ENCODE measurements at places on chromosomes 5 and 9.

DNA sequence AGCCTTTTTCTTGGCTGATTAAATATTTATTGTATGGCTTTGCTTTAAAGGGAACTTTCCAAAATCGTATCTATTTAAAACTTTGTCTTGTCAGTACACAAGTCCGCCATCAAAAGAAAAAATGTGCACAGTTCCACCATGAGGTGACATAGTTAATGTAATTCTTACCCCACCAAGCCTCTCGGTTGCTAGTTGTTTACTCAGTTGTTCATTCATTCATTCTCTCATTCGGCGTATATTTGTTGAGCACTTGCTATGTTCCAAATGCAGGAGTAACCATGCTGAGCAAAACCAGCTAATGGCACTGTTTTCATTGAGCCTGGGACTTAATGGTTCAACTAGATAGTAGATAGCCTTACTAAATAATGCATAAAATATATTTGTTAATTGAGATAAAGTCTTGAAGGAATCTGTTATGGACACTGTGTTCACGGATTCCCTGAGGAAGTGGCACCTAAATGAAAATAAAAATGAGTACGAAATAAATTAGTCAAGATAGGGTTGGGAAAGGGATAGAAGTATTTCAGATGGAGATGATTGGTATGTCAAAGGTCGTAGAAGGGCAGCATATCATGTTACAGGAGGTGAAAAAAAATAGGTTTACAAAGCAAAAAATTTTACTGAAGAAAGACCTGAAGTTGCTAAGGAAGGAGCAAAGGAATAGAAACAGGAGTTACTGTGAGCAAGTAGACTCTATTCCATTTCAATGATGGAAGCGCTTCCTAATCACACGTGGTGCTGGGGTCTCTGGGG is 1.5 kb downstream of the DCAF10 start:
- no peak for DNase-seq

DNA sequence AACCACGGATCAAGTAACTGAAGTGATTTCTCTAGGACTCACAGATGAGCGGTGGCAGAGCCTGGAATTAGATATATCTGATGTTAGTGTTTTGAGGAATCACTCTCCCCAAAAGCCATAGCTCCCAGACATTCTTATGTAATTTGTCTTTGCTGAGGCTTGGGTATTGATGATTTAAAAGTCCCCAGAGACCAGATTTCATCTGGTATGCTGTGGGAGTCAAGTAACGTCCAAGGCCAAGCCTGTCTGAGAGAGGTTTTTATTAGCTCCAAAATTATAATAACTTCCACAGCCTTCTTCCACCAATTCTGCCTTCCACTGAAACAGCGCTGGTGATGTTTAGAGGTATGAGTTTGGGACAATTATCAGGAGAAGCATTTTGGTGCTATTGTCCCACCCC is 21.3 kb upstream of the KCNIP1 start:
- no peak for DNase-seq

DNA sequence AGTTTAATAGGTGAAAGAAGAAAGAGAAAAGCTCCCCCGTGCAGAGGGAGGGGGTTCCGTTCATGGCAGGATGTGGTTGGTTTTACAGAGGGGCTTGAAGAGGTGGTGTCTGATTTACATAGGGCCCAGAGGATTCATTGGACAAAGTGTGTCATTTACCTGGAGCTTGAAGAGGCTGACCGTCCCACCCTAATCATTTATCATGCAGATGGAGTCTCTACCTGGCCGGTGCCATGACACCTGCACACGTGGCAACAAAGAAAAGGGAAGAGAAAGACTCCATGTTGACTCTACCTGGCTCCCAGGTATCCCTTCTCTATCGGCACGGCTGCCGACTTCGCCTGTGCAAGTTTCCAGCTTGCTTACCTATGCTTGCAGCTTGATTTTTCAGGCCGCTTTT is 35.3 kb upstream of the PRRC2B start:
- no peak for DNase-seq

DNA sequence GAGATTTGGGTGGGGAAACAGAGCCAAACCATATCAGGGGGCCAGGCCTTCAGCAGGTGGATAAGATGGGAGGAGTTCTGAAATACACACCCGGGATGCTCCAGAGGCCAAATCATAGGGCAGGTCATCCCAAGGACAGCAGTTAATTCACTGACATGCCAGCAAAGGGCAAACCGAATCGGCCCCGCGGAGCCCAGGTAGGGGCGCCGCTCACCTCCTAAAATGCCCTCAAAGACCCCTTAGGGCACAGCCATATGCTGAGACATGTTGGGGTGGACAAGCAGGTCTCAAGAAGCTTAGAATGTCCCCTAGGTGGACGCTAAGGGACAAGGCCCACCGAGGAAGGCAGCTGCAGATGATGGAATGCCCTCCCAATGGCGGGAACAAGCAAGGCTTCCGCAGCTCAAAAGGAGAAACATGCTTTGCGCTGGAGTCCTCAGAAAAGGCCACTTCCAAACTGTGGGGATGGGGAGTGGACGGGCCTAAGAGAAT is 144.9 kb downstream of the ERCC6L2 start:
- DNase-seq, result no peak

GRCh38 chr9:68619636-68620035 is 79.0 kb upstream of the TMEM252 start:
- no peak for DNase-seq

- no peak for DNase-seq
These were observed 2.8 kb upstream of the PPP1R26 start for GRCh38 chr9:135476561-135477355.

DNA sequence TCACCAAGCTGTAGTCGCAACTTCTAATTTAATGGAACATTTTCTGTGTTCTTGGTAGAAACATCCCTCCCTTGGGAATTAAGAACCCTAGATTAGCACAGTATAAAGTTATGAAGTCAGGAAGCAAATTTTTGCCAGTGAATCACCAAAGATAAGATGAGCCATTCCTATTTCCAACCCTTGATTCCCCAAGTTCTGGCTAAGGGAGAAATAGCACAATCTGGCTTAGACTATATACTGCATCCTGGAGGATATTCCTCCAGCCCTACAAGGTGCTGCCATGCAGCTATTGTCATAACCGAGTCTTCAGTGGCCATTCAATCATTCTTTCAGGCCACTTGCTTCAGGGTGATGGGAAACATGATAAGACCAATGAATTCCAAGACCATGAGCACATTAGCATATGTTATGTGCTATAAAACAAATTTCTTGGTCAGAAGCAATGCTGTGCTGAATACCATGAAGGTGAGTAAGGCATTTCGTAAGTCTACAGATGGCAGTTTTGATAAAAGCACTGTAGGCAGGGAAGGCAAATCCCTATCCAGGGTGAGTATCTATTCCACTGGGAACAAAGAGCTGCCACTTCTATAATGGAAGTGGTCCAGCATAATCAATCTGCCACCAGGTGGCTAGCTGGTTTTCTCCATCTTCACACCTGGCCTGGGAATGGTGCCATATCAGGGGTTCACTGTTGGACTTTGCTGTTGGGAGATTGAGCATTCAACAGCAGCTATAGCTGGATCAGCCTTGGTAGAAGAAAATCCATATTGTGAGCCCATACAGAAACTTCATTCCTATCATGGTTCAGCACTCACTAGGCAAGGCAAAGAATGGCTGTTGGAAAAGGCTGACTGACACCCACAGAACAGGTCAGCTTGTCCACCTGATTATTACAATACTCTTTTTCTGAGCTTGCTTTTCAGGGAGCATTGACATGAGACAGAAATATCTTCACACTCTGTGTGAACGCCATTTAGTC is 19.6 kb upstream of the ARL15 start:
- no peak for DNase-seq

DNA sequence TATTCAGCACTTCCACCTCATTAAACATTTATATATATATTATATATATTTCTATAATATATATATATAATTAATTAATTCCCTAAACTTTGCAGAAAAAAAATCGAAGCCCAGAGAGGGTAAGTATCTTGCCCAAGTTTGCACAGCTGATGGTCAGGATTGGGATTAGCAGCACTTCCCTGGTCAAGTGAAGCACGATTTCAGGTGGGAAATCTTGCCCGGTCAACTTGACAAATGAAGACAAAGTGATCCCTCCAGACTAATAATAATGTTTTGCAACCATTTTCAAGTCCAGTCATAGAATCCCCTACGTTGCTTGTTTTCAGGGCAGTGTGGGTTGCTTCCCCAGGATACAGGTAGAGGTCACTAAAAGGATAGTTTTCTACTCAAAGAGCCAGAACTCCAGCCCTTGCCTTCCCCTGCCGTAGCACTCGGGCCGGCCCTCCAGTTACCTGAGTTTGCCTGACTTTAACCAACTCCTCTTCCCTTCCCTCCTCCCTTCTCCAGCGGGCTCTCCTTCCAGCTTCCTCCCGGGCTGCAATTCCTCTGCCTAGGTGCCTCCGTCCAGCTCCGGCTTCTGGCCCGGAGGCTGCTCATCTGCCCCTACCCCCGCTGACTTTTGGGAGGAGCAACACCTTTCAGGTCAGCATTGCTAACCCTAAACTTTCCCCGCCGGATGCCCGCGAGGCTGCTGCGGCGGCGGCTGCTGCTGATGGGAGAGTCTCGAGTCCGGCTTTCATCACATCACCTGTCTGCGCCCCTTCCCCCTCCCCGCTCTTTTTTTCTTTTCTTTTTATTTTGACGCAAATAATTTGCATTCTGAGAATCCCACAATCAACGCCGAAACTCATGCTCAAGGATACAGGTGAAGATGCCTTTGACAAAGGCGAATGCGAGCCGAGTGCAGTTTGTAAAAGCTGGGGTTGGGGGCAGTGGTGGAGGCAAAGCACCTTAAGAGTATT is 930 bp downstream of the PRLR start:
- DNase-seq, result no peak

GRCh38 chr5:83551821-83552220 is 80.3 kb downstream of the VCAN start:
- no peak for DNase-seq

GRCh38 chr9:136605988-136606660 is 56.6 kb upstream of the EGFL7 start:
- no peak for DNase-seq

GRCh38 chr5:153792305-153792704 is 246.4 kb downstream of the FAM114A2 start:
- DNase-seq, result no peak

GRCh38 chr5:43000111-43000840 is 39.8 kb downstream of the ANXA2R start:
- DNase-seq, result no peak

- DNase-seq, result no peak
These were observed 391.1 kb downstream of the TMEM161B start for GRCh38 chr5:87877495-87877894.

DNA sequence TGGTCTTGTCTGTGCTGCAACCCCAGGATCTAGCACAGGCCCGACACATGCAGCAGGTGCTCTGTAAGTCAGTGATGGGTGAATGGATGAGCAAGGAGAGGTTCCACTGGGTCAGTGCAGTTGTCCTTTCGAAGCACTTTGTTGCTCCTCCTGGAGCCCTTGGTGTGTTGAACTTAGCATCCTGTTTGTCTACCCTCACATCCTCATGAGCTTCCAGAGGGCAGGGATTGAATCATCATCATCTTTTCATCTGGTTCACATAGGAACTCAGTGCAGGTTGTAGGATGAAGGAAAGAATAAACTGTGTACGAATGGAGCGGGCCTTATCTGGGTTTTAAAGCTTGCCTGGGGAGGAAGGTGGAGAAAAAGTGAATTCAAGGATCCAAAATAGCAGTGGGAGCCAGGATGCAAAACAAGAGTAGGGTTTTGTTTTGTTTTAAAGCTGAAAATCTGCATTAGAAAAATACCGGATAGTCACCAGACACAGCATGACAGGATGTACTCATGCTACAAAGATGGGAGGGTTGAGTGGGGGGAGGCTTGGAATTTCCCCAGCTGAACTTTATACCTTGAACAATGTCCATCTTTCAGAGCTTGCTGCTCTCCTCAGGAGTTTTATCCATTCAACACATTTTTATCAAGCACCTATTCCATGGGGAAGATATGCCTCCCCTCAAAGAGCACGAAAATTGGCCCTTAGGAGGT is 55.8 kb downstream of the PTTG1 start:
- DNase-seq, result no peak

Data from activated T-helper 1 cell treated with anti-CD3 and anti-CD28 coated beads, Interleukin-2, amount 50 U/mL, for 16 hours (primary cell).